Large intestine (tissue), 12 donors: ENCODE measurements at places on chromosomes 11 and 22. TPM values are rescaled to one million over a fixed set of nuclear protein-coding genes. Genes with fewer than 3 reads are reported as not detected.

DNA sequence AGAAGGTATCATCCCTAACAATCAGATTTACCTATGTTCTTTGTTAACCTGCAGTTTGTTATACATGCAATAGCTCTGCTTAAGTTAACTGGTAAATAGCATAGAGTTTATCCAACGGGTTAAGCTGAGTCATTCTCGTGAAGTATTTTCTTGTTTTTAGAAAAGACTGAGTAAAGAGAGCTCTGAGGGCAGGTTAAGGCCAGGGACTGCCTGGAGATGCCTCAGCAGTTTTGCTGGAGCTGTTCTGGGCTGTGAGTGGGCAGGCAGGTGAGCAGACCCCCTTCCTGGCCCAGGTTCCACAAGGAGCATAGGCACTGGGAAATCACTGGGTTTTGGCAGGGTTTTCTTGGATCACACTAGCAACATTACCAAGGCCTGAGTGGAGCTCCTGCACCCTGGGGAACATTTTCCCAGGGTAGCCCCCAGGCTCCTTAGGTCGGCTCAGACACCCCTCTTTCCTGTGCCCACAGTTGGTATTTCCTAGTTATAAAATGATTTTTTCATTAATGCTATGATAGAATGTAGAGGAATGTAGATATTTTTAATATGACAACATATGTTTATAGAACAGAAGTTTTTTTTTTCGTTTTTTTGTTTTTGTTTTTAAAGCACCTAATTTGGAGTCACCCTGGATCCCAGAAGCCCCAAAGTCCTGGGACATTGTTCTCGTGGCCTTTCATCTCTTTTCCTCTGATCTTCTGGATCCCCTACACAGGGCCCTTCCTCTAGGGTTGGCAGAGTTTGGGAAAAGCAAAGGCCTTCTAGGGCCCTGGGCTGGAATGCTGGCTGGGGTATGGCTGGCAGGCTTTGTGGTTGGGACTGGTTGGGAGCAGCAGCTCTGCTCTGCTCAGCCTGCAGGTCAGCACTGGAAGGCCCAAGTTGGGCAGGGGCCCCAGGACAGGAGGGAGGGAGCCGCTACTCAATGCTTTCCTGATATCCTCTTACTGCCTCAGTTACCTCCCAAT is 26.7 kb downstream of the IRAG1 start:
- DNase-seq: no peak

DNA sequence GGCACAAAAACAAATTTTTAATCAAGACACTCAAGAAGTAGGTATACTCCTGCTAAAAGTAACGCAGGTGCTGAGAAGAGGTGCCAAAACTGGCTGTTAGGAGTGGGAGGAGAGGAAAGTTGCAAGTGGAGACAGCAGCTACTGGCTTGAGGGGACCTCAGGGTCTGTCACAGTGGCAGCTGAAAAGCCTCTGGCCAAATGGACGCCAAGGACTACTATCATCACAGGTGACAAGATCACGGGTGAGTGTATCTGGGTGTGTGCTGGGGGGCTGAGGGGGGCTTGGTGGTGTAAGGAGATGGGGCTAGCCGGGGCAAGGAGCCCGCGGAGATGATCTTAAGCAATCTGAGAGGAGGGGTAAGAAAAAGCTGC is 687 bp downstream of the ZNF202 start:
- no peak for DNase-seq

- no peak for DNase-seq
Measured at GRCh38 chr11:75577207-75577606, 15.2 kb downstream of the SERPINH1 start.

DNA sequence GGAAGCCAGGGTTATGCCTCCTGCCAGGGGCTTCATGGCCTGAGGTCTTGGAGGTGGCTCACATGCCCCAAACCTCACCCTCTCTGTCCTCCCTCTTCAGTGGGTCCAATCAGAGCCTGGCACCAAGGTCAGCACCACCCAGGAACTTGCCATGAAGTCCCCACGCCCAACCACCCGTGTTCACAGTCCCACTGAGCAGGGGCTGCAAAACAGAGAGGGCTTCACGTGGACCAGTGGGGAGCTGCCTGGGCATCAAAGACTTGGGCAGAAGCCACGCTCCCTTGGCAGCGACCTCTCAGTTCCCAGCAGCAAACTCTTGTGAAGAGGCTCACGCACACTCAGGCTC is 425.8 kb upstream of the B3GAT1 start:
- no peak for DNase-seq

DNA sequence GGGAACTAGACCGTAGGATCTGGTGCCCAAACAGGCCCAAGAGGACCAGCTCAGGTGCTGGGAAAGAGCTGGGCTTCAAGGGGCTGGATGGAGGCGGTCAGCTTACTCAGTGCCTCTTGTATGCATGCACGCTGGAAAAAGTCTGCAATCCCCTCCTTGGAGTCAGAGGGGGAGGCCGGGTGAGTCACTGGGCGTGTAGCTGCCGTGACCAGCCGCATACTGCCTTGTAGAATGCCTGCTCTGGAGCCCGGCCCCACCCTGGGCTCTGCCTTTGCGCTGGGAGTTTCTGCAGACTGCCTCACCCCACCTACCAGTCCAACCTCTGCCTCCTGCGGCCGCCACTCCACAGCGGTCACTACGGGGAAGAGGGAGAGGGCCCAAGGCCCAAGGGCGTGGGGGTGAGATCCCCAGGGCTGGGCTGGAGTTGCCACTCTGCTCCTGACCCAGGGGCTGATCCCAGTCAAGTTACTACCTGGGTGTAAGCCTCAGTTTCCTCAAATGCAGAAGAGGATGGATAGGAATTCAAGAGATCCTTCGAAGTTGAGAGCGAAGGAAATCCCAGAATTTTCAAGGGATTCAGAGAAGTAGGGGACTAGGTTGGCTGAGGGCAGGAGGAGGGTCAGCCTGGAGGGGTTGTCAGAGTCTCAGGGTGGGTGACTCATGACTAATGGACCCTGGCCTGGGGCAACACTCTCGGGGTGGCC is 4.2 kb downstream of the MRGPRF start:
- peak; percentile 93 for DNase-seq

GRCh38 chr11:47514825-47515647 is 37.9 kb downstream of the CELF1 start:
- no peak for DNase-seq

DNA sequence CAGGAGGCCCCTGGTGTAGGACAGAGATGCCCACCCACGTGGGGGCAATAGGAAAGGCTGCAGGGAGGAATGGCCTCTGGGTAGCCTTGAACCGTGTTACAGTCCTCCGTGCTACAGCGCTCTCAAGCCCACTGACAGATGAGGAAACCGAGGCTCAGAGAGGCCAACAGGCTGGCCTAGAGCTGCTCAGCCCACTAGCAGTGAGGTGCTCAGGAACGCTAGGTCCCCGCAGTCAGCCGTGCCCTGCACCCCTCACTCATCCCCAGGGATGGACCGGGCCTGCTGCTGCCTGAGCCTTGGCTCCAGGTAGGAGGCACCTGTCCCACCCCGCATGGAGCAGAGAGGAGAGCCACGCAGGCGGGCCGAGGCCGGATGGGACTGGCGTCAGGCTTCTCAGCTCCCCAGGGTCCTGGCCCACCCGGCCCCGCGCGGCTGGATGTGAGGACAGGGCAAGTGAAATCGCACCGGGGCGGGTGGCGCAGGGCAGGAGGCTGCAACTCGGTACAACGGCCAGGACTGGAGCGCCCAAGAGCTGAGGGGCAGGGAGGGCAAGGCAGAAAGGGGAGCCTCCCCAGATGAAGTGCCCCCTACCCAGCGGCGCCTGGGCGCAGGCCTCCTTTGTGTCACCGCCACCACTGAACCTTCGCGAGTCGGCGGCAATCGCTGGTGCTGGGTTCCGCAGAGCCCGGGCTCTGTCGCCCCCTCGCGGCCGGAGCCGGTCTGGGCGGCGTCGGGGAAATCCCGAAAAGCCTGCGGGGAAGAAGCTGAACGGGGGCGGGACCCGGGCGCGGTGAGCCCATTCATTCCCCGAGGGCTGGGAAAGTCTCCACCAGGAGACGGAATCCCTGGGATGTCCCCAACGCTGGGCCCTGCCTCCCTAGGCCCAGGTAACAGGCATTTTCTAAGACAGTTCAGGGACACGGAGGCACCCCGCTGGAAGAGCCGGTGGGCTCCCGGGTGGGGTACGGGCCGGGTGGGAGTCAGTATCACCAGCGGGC is 8.4 kb upstream of the SLC2A11 start:
- peak; percentile 78 for DNase-seq

GRCh38 chr11:126329644-126330211 is 25.8 kb upstream of the ST3GAL4 start:
- no peak for DNase-seq

GRCh38 chr11:120780239-120780638 is 243.7 kb upstream of the TBCEL start:
- DNase-seq: no peak

DNA sequence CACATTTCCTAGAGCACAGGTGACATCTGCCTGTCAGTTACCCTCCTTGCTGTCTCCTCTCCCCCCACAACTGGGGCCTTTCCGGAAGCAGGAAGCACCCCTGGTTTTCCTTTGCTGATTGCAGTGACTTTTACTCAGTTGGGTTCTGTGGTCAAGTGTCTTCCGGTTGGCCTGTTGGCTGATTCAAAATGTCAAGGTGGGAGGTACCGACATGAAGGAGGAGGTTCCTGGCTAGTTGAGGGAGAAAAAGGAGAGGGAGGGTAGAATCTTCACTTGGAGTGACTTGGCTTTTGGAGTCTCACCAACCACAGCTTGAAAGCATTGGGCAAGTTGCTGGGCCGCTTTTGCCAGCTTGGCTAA is 9.3 kb upstream of the ADAMTS15 start:
- DNase-seq: no peak

Gene FOLR2
- 15.0 TPM for polyA plus RNA-seq

Gene OR1S2
- polyA plus RNA-seq: not detected

Gene HSPB2
- polyA plus RNA-seq: 4.3 TPM

Gene CENPM
- polyA plus RNA-seq: 11.6 TPM

Gene KIRREL3
- polyA plus RNA-seq: 0.96 TPM
